ENCODE measurements at places on chromosomes 6 and 20. TPM values are rescaled to one million over a fixed set of nuclear protein-coding genes. Genes with fewer than 3 reads are reported as not detected.

The ID4 gene
- 2.4 TPM for total RNA-seq

The WFDC5 gene
- not detected for total RNA-seq

The CALHM6 gene
- 2.1 TPM for total RNA-seq

The GHRH gene
- total RNA-seq = not detected

The CNBD2 gene
- 1.2 TPM for total RNA-seq

The RALGAPA2 gene
- 11.3 TPM for total RNA-seq

The DEFB110 gene
- total RNA-seq = not detected

The TMEM63B gene
- total RNA-seq = 56.4 TPM

The PTCHD4 gene
- total RNA-seq = 5.9 TPM

The PI3 gene
- total RNA-seq = not detected

The ULBP1 gene
- 0.09 TPM for total RNA-seq

The RNGTT gene
- 30.3 TPM for total RNA-seq

The KIF25 gene
- 0.14 TPM for total RNA-seq

The SSTR4 gene
- total RNA-seq = not detected

The HCRTR2 gene
- total RNA-seq = not detected

The CDC40 gene
- total RNA-seq = 19.6 TPM

The KHDC1L gene
- total RNA-seq = not detected

The CLPSL1 gene
- not detected for total RNA-seq

The PRICKLE4 gene
- 1.2 TPM for total RNA-seq

The FAM8A1 gene
- total RNA-seq = 24.1 TPM
